Stimulated activated CD8-positive, alpha-beta memory T cell treated with anti-CD3 and anti-CD28 coated beads, Interleukin-7, amount 100 ng/mL, for 1 hour (primary cell): ENCODE measurements at places on chromosomes 11 and 22.

GRCh38 chr11:117781627-117782026, 15.4 kb downstream of the DSCAML1 start:
- DNase-seq, result no peak

GRCh38 chr11:37560346-37560745, 962.3 kb upstream of the RAG2 start:
- DNase-seq, result no peak

GRCh38 chr22:47406180-47406834, 643.9 kb downstream of the TBC1D22A start:
- no peak for DNase-seq

DNA sequence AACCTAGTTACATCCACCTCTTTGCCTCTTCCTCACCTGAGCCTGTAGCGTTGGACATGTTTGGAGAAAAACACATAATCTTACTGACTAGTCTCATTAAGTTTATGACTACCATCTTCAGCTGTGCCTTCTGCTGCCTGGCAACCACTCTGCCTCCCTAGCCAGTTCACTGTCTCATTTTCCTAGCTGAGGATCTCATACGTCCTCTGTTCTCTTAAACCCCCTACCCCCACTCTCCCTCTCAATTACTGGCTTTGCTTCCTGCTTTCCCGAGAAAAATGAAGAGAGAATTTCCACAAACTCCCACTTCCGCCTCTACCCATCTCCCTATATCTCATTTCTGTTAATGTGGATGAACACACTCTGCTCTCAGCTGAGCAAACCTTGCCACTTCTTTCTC, 239.3 kb upstream of the POU2AF2 start:
- DNase-seq, result no peak

- no peak for DNase-seq
These were observed 11.5 kb downstream of the CCDC117 start for GRCh38 chr22:28783786-28784671.

GRCh38 chr22:42653999-42654398, 4.8 kb upstream of the CYB5R3 start:
- no peak for DNase-seq

GRCh38 chr22:20903093-20903492, 14.1 kb upstream of the CRKL start:
- no peak for DNase-seq

DNA sequence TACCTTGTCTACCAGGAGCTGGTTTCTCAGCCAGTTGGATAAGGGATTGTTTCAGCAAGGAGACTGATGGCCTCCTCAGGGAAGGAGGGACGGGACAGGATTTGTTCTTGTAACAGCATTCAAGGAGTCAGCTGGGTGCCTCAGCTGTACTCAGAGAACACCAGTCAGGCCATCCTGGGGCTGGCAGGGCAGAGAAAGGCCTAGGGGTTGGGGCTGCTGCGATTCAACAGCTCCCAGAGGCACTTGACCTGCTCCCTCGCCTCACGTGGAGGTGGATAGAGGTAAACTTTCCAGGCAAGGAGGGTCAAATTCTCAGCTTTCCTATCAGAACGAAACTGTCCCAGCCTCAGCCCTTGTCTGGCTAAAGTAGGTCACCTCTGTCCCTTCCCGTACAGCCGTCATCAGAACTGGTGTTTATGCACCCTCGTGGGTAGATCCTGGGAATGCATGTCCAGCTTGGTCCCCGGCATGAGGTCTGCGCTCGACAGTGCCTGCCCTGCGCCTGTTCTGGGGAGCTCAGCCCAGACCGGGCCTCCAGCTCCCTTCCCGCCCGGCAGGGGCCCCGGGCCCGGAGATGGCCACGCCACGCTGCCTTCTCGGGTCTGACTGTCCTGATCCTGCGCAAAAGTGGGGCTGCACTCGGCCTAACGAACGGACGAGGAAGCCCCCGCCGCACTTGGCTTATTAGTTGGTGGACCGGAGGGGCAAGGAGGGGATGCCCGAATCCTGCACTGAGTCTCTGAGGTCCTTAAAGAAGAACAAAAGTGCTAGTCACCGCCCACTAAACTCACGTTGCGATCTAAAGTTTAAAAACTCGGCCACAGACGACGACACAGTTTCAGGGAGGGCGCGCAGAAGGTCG, 762 bp upstream of the CCDC134 start:
- no peak for DNase-seq

- DNase-seq, result no peak
These were observed 36.7 kb downstream of the TPST2 start for GRCh38 chr22:26553056-26553752.

- DNase-seq, result no peak
These were observed 230.4 kb downstream of the ST3GAL4 start for GRCh38 chr11:126585774-126586491.
